ENCODE measurements at places on chromosomes 7 and 10.

- no peak for DNase-seq
Measured at GRCh38 chr10:4501306-4501705, 324.7 kb upstream of the AKR1E2 start.

DNA sequence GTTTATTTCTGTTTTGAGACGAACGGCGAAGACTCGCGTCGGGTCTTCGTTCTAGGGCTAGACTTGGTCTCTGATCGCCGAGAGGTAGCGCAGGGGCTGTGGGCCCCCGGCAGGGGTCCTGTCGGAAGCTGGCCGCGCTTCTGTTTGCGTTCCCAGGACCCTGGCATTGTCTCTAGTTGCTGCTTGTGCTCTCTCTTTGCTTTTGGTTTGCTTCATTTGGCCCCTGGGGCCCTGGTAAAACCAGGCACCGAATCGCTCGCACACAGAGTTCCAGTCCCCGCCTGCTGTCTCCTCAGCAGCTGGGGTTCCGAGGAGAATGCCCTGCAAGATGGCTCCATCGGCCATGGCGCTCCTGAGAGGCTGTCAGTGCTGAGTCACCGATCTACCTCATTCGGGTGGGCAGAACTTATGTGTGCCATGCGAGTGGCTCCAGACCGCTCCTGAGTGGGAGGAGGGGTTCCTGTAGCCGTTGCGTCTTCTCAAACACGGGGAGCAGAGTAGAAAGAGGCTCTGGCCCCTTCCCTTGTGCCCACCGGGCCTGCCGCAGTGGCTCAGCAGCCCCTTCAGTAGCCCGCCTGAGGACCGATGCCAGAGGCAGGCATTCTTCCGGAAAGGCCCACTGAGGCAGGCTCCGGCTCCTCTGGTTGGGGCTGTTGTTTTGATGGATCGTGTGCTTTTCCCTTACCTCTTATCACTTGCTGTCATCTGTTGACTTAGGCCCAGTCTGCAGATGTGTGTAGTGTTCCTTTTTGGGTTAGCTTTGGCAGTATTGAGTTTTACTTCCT is 826 bp downstream of the CHPF2 start:
- no peak for DNase-seq

- no peak for DNase-seq
Measured at GRCh38 chr7:134782121-134782623, 2.7 kb downstream of the CALD1 start.

DNA sequence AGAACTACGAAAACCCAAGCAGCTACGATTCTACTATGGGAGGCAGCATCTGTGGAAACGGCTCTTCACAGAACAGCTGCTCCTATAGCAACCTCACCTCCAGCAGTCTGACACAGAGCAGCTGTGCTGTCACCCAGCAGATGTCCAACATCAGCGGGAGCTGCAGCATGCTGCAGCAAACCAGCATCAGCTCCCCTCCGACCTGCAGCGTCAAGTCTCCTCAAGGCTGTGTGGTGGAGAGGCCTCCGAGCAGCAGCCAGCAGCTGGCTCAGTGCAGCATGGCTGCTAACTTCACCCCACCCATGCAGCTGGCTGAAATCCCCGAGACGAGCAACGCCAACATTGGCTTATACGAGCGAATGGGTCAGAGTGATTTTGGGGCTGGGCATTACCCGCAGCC is 81.6 kb upstream of the SAMD8 start:
- no peak for DNase-seq

- DNase-seq, result no peak
Measured at GRCh38 chr10:104151737-104152136, 29.8 kb downstream of the SFR1 start.

GRCh38 chr7:113159746-113160339 is 41.5 kb upstream of the SMIM30 start:
- DNase-seq, result peak; percentile 4

GRCh38 chr10:125057158-125058001 is 103.0 kb downstream of the CTBP2 start:
- DNase-seq, result peak; percentile 74

DNA sequence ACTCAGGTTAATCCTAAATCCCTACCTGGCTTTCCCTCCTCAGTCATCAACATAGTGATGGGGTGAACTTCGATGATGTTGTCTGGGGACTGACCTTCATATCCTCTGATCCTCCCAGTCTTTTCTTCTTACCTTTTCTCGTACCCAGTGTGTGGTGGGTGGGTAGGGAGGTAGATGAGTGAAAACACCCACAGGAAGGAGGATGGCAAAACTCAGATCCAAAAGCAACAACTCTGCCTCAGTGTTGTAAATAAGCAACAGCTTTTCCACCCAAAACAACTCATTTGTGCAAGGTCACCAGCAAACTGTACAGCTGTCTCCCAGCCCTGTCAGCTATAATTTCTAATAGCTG is 38.6 kb downstream of the VOPP1 start:
- DNase-seq, result no peak

DNA sequence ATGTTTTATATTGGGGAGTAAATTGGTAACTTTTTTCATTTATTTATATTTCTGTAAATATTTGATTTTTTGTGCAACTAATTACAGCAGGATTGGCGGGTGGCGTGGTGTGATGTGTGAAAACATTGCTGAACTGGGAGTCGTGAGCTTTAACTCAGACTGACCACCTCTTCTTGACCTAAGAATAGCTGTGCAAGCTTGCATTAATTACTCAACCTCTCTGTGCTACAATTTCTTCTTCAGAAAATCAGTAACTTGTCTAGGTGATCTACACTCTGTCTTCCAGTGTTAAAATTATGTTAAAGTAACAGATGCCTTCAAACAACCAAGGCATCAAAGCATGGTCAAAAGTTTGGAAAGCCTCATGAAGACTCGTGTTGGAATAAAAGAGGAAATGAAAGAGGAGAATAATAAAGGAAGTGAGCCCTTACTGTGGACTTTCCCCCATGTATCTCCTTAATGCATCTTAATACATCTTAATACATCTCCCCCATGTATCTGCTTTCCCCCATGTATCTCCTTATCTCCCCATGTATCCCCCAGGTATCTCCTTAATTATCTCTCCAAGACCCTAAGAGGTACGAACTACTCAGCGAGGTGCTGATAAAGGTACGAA is 71.2 kb downstream of the SVIL start:
- DNase-seq, result no peak

DNA sequence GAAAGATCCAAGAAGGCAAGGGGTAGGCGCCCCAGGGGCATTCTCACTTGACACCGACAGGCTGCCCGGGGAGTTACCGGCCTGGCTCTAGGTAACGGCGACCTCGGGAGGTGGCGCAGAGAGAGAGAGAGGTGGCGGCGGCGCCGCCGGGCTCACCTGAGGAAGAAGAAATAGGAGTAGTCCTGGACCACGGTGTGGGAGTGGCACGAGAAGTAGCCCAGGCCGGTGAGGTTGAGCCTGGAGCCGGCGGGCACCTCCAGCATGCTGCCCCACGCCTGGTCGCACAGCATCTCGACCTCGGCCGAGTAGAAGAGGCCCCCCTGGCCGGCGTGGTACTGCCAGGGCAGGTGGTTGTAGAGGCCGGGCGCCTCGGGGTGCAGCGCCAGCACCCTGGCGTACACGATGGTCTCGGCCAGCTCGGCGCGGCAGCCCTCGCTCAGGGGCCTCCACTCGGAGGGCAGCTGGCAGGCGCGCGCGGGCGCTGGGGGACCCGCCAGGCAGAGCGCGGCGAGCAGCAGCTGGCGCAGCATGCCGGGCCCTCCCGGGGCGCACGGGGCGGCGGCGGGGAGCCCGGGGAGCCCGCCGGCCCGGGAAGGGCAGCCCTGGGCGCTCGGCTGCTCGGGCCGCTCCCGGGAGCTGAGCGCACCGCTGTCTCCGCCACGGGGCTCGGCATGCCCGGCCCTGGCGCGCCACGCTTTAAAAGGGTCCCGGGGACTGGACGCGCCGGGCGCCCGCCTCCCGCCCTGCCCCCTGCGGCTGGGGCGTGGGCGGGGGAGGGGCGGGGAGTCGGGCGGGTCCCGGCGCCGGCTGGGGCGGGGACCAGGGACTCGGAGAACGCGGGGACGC is at the start of gene CCDC3:
Gene CCDC3, minus strand, starts transcription at position 673 of the 846 bp plus-strand sequence. Its CDS starts 143 bp downstream, at position 530.
- no peak for DNase-seq
